Lung (tissue), 17 donors: ENCODE measurements at places on chromosomes 6 and 20. TPM values are rescaled to one million over a fixed set of nuclear protein-coding genes. Genes with fewer than 3 reads are reported as not detected.

OR2H1 gene
- total RNA-seq, result not detected

HRH3 gene
- not detected for total RNA-seq

CST2 gene
- not detected for total RNA-seq

C2 gene
- 28.6 TPM for total RNA-seq

ULBP2 gene
- total RNA-seq, result 2.4 TPM

L3MBTL3 gene
- 3.7 TPM for total RNA-seq
